ENCODE measurements at places on chromosomes 5 and 9.

DNA sequence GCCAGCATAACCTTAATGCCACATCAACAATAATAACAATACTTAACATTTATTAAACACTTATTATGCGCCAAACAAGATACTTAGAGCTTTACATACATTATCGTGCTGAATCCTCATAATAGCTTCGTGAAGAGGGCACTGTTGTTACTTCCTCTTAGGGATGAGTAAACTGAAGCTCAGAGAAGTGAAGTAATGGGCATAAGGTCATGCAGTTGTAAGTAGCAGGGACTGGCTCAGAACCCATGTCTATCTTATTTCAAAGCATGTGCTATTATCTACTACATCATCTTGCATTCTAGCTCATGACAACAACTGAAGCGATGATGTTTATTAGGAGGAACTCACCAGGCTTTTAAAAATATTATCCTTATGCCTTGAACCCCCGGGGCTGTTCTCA is 34.9 kb upstream of the PPP3R2 start:
- H3K36me3 ChIP-seq, result no peaks in the 10 kb centered on the region
- no peak overlapping the region for H3K27ac ChIP-seq
- DNase-seq, result no peak

DNA sequence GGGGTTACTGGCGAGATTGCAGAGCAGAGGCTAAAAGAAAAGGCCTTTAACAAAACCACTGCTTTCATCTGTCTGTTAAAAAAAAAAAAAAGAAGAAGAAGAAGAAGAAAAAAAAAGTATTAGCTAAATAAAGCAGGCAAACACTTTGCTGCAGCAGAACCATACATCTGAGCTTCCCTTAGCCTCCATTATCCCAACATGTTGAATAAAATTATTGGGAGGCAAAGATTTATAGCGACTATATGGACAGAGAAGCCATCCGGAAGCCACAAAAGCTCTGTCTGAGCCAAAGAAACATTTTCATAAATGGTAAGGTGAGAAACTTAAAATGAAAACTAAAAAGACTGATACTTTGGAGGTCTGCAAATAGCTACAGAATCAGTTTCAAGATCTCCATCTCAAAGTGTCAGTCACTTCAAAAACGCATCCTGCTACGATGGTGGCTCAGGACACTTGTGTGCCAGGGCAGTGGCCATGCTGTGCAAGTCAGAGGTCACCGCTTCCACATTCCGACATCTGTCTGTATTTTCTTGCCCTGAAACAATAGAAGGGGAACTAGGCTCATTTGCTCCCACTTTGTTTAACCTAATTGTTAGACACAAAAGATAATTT is 9.6 kb downstream of the EFNA5 start:
- H3K4me3 ChIP-seq, result no peak overlapping the region
- no peak overlapping the region for H3K27ac ChIP-seq
- H3K4me1 ChIP-seq, result no peaks in the 10 kb centered on the region
- DNase-seq, result no peak
- no peaks in the 10 kb centered on the region for H3K36me3 ChIP-seq

DNA sequence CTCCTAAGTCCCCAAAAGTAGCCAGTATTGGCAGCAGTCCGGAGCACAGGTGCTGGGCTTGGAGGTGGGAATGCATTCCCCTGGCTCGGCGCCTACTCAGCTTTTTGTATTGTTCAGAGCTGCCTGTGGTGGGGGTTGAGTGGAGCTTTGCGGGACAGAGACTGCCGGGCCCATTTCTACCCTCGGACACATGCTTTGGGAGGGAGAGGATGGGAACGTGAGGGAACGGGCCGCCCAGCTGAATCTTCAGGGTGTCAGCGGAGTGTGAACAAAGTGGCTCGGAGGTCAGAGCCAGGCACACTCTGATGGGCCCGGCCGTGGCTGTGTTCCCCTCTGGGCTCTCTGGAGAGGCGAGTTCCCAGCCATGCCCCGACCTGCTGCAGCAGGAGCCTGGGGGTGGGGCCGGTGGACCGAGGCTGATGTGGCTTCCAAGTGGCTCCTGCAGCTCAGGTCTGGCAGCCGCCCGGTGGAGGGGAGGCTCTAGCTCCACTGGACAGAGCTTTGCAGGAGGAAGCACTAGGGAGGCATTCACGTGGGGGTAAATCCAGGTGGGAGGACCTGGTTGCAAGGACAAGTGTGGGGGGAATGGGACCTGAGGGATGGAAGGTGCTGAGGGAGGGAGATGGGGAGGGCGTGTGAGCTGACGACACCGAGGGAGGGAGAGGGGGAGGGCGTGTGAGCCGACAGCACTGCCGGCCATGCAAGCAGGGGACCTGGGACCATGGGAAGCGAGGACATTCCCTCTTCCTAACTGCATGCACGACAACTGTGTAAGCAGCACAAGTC is 31.1 kb upstream of the SLC6A3 start:
- H3K4me1 ChIP-seq, result no peaks in the 10 kb centered on the region
- H3K27ac ChIP-seq, result no peak overlapping the region
- DNase-seq, result no peak
- no peaks in the 10 kb centered on the region for H3K27me3 ChIP-seq

DNA sequence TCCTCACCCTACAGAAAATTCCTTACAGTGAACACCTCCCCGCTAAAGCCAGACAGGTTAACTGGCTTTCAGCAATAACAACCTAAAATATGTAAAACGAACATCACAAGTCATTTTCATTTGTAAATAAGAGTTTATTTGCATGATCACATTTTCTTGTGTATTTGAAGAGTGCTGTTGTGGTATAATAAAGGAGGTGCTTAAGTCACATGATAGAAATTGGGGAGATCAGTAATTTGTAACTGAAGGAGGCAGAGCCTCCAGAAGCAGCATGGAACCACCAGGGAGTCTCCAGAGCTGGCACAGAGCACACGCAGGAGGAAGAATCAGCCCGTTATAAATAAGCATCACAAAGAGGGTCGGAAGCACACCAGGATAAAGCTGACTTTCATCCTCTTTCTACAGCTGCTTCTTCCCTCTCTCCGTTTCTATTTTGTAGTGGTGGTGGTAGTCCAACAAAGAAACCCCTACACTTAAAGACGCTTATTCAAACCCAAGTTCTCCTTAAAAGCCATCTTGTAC is 210.6 kb downstream of the MAPKAP1 start:
- peaks cover 4% of the 10 kb centered on the region for H3K36me3 ChIP-seq
- H3K27me3 ChIP-seq, result no peaks in the 10 kb centered on the region
- H3K4me1 ChIP-seq, result peaks cover 17% of the 10 kb centered on the region
- H3K27ac ChIP-seq, result no peak overlapping the region

- H3K27ac ChIP-seq, result no peak overlapping the region
- H3K27me3 ChIP-seq, result no peaks in the 10 kb centered on the region
- H3K4me3 ChIP-seq, result no peak overlapping the region
- H3K4me1 ChIP-seq, result no peaks in the 10 kb centered on the region
- DNase-seq, result no peak
Measured at GRCh38 chr5:180304431-180305375, 12.8 kb upstream of the MAPK9 start.

GRCh38 chr5:27172693-27173092 is 134.3 kb upstream of the CDH9 start:
- no peaks in the 10 kb centered on the region for H3K36me3 ChIP-seq
- H3K4me1 ChIP-seq, result no peaks in the 10 kb centered on the region
- H3K4me3 ChIP-seq, result no peak overlapping the region
- H3K27ac ChIP-seq, result no peak overlapping the region
- DNase-seq, result no peak

- DNase-seq, result no peak
- no peak overlapping the region for H3K27ac ChIP-seq
- peaks cover 9% of the 10 kb centered on the region for H3K27me3 ChIP-seq
- no peak overlapping the region for H3K4me3 ChIP-seq
- no peaks in the 10 kb centered on the region for H3K36me3 ChIP-seq
Measured at GRCh38 chr5:158265931-158266700, 407.2 kb upstream of the CLINT1 start.

- peaks cover 27% of the 10 kb centered on the region for H3K36me3 ChIP-seq
- no peak overlapping the region for H3K4me3 ChIP-seq
- no peak for DNase-seq
Measured at GRCh38 chr9:112038017-112038408, 137.1 kb downstream of the SUSD1 start.

GRCh38 chr5:135149956-135150723 is 116.1 kb upstream of the PITX1 start:
- no peak overlapping the region for H3K27ac ChIP-seq
- DNase-seq, result no peak
- peaks cover 5% of the 10 kb centered on the region for H3K27me3 ChIP-seq
- peaks cover 2% of the 10 kb centered on the region for H3K4me1 ChIP-seq
- H3K36me3 ChIP-seq, result peaks cover 2% of the 10 kb centered on the region
- no peak overlapping the region for H3K4me3 ChIP-seq

GRCh38 chr5:177591690-177592009 is 353 bp upstream of the TMED9 start:
- peaks cover 33% of the 10 kb centered on the region for H3K4me1 ChIP-seq
- H3K36me3 ChIP-seq, result peaks cover 8% of the 10 kb centered on the region
- DNase-seq, result no peak
- H3K27ac ChIP-seq, result peak overlapping the region; percentile 9
- peak overlapping the region; percentile 96 for H3K4me3 ChIP-seq

- no peak for DNase-seq
- H3K4me1 ChIP-seq, result peaks cover 18% of the 10 kb centered on the region
- peaks cover 5% of the 10 kb centered on the region for H3K36me3 ChIP-seq
- no peak overlapping the region for H3K4me3 ChIP-seq
Measured at GRCh38 chr5:132205385-132206125, 22.1 kb downstream of the P4HA2 start.

DNA sequence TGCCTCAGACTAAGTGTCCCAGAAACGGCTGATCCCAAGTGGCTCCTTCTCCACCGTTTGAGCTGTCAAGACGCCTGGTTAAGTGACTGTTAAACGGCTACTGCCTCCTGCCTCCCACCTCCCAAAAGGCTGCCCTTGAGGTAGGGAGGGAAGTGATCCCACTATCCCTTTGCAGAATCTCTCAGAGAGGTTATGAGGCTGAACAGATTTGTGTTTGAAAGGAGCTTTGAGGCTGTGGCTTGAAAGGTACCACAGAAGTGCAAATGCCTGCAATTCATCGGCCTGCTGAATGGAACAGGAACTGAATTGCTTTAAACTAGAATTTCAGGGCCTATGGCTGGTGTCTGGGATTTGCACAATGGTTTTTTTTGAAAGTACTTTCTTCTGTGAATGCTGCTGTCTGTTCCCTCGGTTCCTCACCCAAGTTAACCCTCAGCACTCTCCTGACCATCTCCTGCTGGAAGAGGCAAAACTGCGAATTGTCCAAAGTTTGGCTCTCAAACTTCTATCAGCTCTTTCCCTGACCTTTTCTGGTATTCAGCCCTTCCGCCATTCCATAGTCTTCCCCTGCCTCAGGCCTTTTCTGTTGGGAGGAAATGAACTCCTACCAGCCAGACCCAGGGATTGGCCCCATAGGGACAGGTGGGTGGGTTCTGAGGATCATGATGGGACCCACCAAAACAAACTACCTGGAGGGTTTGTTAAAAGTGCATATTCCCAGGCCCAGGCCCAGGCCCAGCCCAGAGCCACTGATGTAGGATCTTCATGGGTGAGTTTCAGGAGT is 453.3 kb downstream of the KDM4C start:
- no peak overlapping the region for H3K4me3 ChIP-seq
- H3K4me1 ChIP-seq, result no peaks in the 10 kb centered on the region
- no peak overlapping the region for H3K27ac ChIP-seq
- H3K36me3 ChIP-seq, result no peaks in the 10 kb centered on the region
- H3K27me3 ChIP-seq, result peaks cover 67% of the 10 kb centered on the region
- no peak for DNase-seq

- H3K27ac ChIP-seq, result no peak overlapping the region
- H3K4me1 ChIP-seq, result peaks cover 2% of the 10 kb centered on the region
- DNase-seq, result no peak
- H3K36me3 ChIP-seq, result no peaks in the 10 kb centered on the region
Measured at GRCh38 chr5:178310130-178310865, 77.7 kb upstream of the PHYKPL start.

DNA sequence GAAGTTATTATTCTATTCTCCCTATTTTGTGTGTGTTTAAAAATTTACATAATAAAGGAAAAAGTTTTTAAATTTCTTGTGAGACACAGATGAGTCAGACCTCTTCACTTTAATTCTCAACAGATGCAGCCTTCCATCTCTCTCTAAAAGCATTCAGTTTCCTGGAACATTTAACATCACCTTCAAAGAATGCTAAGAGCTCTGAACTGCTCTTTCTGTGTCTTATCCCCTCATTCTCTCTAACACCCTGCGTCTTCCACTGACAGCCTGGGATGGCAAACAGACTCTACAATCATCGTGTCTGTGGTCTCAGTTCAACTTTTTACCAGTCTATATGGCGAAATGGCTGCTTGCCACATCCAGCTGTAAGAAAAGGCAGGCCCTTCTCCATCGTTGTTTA is 173.0 kb downstream of the HINT1 start:
- H3K27me3 ChIP-seq, result no peaks in the 10 kb centered on the region
- no peaks in the 10 kb centered on the region for H3K4me1 ChIP-seq
- H3K27ac ChIP-seq, result no peak overlapping the region
- no peaks in the 10 kb centered on the region for H3K36me3 ChIP-seq

- H3K36me3 ChIP-seq, result no peaks in the 10 kb centered on the region
- H3K4me3 ChIP-seq, result no peak overlapping the region
- no peak for DNase-seq
- no peak overlapping the region for H3K27ac ChIP-seq
- no peaks in the 10 kb centered on the region for H3K27me3 ChIP-seq
Measured at GRCh38 chr5:82163452-82164175, 114.5 kb downstream of the RPS23 start.

- H3K36me3 ChIP-seq, result no peaks in the 10 kb centered on the region
- H3K27me3 ChIP-seq, result no peaks in the 10 kb centered on the region
Measured at GRCh38 chr5:145934276-145934675, 2.1 kb upstream of the SH3RF2 start.

DNA sequence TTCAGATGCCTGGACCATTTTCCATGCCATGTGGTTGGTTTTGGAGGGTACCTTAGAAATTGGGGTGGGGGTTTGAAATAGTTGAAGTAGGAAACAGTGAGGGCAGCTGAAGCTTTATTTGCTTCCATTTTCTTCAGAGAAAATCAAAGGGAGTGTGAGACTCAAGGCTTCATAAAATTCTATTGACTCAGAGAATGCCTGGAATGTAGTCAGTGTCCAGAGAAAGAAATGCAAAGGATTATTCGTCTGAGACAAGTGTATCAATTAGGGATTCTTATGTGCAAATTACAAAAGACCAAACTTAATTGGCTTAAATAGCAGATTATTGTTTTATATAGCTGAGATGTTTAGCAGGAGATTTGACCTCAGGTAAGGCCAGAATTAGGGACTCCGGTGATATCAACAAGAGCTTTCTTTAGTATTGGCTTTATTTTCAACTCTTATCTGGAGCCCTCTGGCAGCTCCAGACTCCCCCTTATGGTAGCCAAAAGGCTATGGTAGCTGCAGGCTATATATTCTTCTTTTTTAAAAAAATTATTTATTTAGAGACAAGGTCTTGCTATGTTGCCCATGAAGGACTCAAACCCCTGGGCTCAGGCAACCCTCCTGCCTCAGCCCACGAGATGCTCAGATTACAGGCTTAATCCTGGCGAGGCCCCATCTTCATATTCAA is 38.9 kb downstream of the PTTG1 start:
- peaks cover 15% of the 10 kb centered on the region for H3K4me1 ChIP-seq
- H3K4me3 ChIP-seq, result no peak overlapping the region
- no peak for DNase-seq
- H3K36me3 ChIP-seq, result no peaks in the 10 kb centered on the region

Measured in progenitor cell of endocrine pancreas (in vitro differentiated cells).